Stimulated activated CD8-positive, alpha-beta memory T cell treated with anti-CD3 and anti-CD28 coated beads, Interleukin-15, amount 100 ng/mL, for 24 hours (primary cell): ENCODE measurements at places on chromosomes 1 and 21.
A peak's percentile ranks its signal among the peaks of the same experiment; 100 is the strongest.

DNA sequence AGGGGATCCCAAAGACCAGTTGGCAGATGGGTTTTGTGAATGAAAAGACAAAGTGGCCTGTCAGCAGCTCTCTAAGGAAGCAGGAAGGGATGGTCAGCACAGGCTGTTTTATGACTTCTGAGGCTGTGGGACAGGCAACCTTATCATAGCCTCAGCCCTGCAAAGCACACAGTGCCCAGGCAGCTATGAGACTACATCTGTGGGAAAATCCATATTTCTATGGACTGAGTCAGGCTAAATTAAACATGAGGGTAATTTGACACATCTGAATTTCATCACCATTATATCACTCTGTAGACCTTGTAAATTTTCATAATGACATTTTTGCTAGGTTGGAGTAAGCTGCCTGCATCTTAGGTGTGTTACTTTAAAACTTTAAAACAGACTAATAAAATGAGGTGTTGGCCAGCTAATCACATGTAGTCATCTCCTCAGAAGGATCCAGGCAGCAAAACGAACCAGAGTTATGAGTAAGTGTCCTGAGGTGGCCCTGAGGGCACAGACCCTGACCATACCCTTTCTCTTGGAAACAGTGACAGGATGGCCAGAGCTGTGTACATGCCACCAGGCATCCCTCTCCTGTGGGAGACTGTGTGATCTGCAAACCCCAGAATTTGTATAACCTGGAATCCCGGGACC is 14.6 kb downstream of the NGF start:
- no peak for DNase-seq

GRCh38 chr1:215181518-215181917 is 99.0 kb downstream of the KCNK2 start:
- no peak for DNase-seq

DNA sequence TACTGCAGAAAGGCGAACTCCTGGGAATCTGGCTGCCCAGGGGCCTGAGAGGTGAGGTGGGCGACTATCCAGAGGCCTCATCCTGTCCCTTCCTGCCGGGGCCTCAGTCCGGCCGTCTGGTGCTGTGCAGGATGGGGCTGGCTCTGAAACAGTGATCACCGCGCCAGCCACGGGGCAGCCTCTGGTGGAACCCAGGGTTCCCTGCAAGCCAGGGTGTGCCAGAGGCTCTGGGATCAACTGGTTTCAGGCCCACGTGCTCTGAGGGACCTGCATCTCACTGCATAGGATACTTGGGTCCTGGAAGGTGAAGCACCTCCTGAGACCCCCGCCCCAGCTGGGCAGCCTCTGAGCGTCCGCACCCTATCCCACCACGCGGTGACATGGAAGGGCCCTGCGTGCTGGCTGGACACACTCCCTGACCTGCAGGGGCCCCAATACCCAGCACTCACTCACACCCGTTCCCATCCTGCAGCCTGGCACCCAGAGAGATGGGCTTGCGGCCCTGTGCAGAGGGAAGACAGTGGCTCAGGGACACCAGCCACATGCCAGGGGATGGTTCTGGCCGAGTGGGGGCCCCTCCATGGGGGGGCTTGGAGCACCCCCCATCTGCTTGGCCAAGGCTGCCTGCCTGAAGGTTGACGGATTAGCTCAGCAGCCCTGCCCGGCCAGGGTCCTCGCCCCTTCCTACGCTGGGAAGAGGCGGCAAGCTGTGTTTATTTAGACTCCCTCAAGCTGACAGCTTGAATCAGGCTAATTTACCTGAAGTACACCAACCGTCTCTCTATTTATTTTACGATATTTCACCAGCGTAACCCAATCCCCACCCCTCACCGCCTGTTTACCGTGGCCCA is 64.3 kb upstream of the TTC34 start:
- no peak for DNase-seq

DNA sequence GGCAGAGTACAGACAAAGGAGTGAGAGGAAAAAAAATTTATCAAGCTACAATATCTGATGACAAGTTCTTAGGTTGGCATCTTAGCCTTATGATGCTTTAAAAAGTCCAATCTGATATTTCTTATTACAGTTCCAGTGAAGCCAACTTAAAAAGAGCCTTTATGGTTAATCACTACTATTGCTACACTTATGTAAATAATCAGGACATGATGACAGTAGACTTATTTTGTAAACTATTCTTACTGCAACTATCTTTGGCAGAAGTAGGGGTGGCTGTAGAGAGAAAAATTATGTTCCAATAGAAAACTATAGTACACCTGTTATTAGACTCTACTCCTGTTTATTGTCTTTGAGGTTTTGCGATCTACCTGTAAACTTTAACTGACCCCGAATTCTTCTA is 25.8 kb upstream of the NUF2 start:
- no peak for DNase-seq

DNA sequence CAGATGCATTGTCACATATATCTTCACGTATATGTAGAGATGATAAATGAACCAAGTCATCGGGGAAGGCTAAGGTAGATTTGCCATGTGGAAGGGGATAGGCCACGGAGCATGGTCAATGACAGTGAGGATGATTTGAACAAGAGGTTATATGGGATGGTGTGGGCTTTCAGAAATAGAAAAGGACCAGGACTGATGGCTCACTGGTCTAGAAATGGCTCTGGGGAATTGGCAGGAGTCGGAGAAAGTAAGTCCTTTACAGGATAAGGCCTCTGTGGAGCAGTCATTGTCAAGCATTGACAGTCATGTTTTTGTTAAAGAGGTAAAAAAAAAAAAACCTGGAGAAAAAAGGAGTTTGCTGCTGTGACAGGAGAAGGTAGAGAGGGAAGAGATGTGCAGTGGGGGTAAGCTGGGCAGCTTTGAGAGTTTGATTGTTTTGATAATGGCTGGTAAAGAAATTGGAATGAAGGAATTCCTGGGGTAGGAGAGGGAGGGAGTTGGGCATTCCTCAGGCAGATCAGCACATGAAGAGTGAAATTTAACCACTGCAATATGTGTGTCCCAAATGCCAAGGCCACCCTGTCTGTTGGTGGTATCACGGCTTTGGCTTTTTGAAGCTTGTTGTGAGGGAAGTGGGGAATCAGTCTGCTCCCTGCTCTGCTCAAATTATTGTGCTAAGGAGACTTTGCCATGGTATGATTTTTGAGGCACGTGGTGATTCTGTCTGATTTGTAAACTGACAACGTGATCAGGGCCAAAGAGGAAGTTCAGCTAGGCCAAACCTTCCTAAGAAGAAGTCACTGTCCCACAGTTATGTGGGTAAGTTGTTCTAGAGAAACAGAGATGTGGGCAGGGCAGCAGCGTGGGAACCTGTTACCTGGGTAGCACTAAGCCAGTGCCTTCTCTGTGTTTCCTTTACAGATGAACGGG is 26.0 kb downstream of the MACF1 start:
- DNase-seq = no peak

GRCh38 chr1:220290140-220290761 is 18.0 kb upstream of the RAB3GAP2 start:
- DNase-seq = no peak

DNA sequence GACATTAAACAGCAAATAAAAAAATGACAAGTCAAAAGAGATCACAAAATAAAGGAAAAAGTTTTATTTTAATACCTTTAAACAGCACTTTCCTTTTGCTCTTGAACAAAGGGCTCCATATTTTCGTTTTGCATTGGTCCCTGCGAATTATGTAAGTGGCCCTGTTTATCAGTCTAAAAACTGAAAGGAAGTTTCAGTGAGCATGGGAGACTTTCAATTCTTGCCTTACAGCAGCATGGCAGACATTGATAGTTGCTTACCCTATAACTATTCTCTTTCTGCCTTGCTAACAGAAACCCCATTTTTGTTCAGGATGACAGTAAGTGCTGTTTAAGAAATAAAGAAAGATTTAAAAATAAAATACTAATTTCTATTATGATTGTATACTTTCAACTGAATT is 5.2 kb upstream of the SH3GLB1 start:
- DNase-seq = no peak

- no peak for DNase-seq
Observed at GRCh38 chr1:40344597-40344996, 27.5 kb upstream of the COL9A2 start.

- no peak for DNase-seq
Observed at GRCh38 chr21:39173716-39174680, 9.3 kb downstream of the PSMG1 start.

DNA sequence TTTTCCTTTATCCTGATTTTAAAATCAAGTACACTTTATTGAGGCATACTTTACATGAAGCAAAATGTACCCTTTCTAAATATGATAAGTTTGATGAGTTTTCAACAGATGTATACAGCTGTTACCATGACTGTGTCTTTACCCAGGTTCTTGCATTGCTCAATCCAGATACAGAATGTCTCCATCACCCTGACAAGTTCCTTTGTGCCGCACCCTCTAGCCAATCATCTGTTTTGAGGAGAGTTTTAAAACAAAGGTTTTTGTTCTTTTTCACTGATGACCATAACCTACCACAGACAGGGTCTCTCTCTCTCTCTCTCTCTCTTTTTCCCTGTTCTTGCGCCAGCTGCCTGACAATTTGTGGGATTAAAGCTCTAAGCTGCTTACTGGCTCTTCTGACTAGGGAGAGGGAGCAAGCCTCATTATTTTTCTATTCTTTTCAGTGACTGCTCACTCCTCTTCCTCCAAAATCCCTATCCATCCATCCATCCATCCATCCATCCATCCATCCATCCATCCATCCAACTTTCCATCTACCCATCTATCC is 1.2 kb upstream of the KCNE1 start:
- DNase-seq = no peak

DNA sequence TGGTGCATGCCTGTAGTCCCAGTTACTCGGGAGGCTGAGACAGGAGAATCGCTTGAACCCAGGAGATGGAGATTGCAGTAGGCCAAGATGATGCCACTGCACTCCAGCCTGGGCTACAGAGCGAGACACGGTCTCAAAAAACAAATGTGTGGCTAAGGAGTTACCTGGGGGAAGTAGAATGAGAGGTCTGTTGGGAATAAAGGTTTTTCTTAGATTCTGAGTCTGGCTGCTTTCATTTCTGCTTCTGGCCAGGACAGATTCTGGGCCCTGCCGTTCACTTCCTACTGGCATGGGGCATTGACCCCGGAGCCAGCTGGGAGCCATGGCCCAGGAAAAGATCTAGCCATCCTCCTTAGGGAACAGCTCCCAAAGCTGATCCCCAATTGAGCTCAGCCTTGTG is 420 bp upstream of the DCDC2B start:
- DNase-seq = no peak

GRCh38 chr1:96715482-96715881 is 6.1 kb upstream of the PTBP2 start:
- DNase-seq = no peak

- DNase-seq = no peak
Observed at GRCh38 chr1:109198745-109199144, 15.0 kb upstream of the SARS1 start.

- DNase-seq = peak; percentile 50
Observed at GRCh38 chr1:9455487-9456234, 83.6 kb upstream of the SLC25A33 start.

- no peak for DNase-seq
Observed at GRCh38 chr1:227799756-227800155, 15.7 kb upstream of the PRSS38 start.

- no peak for DNase-seq
Observed at GRCh38 chr21:14959343-14959742, 105.5 kb downstream of the NRIP1 start.

GRCh38 chr1:117501281-117501680 is 104.6 kb upstream of the TENT5C start:
- no peak for DNase-seq

DNA sequence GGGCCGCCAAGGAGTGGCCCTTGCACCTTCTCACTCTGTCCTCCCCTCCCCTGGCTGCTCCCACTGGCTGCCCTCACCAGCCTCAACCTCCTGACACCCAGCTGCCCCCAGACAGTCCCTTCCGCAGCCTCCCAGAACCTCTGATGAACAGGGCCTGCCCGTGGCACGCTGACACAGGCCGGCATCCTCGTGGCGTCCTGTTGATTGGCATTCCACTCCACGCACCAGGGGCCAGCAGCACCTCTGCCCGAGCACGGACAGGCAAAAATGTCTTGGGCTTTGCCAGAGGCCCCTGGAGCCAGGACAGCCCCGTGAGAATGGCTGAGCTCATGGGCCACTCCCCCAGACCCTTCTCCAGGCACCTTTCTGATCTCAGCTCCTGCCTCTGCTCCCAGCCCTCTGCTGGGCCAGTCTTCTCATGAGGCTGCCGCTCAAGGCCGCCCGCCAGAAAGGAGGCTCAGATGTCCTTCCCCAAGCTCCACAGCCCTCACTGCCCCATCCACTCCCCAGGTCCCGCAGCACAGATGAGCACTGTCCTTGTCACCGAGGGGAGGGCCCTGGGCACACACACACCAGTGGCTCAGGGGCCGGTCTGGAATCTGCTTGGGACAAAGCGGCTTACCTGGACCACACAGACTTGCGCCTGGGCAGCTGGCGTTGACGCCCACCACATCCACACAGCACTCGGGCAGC is 15.8 kb upstream of the RNF223 start:
- DNase-seq = no peak

DNA sequence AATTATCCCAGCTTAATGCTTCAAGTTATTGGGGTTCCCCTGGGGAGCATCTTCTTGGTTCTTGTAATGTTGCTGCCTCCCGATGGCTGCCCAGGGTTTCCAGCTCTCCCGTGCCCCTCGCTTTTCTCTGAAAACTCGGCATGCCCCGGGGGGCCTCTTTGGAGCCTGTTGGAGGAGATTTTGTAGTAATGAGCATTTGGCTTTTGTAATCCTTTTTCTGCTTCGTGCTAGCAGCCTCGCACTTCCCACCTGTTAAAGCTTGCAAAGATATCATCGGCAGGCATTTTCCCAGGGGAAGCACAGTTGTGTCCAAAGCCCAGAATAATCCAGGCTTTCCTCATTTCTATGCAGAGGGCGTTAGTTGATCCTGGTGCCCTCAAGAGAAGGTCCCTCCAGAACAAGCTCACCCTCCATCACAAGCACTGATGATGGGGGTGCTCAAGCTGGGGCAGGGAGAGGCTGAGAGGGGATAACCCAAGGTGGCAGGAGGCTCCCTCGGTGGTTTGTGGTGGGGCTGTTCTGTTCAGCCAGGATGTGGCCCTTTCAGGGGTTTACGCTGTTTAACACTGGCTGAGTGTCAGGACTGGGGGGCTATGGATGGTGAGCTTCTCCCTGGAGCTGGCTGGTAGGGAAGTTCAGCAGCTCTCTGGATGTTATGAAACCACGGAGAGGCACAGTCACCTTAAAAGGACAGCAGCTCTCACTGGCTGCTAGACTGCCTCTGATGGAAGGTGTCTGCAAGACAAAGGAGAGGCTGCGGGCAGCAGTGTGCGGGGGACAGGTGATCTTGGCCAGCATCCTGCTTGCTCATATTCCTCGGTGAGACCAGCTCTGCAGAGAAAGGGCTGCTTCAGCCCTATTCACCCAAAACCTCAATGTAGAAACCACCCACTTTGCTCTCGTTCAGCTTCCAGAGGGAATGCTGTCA is 477.1 kb upstream of the VAMP3 start:
- no peak for DNase-seq

GRCh38 chr1:10324627-10325026 is 74.2 kb upstream of the PGD start:
- no peak for DNase-seq

- DNase-seq = no peak
Observed at GRCh38 chr1:219783605-219784235, 144.6 kb downstream of the SLC30A10 start.
